ENCODE measurements at places on chromosomes 16 and 17.

DNA sequence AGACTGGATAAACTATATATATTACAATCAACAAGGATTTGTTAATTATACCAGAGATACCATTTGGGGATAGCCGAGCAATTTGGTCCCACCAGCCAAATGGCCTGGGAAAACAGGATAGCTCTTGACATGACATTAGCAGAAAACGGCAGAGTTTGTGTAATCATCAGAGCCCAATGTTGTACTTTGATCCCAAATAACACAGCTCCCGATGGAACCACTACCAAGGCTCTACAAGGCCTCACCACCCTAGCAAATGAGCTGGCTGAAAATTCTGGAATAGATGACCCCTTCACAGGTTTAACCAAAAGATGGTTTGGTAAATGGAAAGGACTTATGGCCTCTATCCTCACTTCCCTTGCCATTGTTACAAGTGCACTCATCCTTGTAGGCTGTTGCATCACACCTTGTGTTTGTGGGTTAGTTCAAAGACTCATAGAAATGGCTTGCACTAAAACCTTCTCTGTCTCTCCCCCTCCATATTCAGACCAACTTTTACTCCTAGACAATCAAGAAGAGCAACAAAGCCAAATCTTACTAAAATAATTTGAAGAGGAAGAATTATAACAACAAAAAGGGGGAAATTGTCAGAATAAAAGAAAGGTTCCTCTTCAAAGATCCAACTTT, 9.5 kb downstream of the TXNL4B start:
- DNase-seq: no peak

DNA sequence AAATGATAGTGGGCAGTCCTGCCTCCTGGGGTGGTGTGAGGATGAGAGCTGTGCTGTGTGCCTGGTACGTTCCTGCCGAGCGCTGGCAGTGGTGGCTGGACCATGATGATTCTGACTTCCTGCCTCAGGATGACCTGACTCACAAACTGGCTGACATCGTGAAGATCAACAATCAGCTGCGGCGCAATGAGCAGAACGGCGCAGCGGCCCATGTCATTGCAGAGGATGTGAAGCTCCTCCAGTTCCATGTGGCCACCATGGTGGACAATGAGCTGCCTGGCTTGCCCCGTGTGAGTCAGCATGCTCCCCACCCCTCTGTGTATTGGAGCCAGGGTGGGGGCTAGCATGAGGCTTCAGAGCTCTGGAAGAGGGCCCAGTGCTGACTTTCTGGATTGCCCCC, 13.1 kb downstream of the POLR2A start:
- DNase-seq: no peak

- no peak for DNase-seq
These were observed 51.5 kb downstream of the CHCT1 start for GRCh38 chr17:60473788-60474187.

DNA sequence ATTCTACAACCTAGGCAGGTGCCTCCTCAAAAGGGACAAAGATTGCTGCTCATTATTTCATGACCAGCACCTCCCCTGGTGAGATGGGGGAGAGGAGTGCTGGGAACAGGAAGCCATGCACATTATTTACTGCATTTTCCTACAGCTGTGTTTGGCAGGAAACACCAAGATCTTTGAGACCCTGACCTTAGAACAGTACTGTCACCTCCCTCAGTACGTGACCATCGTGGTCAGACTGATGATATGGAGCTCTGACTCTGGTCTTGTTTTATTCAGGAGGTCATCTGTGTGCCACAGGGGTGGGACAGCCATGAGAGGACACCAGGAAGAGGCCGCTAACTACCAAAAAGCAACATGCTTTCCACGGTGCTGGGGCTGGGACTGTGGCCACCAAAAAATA, 37.4 kb downstream of the USP22 start:
- no peak for DNase-seq

DNA sequence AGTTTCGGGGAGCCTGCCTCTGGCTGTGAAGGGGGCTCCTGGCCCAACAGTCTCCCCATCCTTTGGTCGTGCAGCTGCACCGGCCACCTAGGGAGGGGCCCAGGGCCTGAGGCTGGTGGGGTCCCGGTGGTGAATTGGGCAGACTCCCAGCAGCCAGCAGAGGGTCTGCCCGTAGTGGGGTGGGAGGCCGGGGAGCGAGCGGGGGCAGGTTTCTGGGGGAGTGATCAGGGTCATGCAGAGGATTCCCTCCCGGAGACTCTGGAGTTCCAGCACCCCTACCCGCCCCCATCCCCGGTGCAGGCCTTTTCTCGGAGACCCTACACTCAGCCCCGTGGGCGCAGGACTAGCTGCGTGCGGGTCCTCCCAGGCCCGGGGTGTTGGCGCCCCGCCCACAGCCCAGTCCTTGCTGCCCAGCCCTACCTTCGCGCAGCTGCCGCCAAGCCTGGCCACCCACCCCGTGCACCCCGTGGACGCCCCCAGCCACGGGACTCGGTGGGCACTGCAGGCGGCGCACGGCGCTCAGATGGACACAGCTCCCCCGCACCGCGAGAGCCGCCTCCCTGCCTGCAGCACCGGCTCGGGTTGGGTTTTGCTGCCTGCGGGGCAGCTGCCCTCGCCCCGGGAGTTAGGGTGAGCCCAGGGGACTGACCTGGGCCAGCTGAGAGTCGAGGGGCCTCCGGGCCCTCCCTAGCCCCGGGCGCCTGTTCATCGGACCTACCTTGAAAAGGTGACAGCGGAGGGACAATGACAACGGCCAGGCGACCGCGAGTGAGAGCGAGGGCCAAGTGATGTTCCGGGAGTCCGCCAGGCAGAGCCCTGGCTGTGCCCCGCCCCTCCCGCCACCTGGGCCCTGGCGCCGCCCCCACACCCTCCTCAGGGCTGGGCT, at the start of gene GNG13:
TSS of gene GNG13 (minus strand) at position 787 of the 886 bp plus-strand sequence. CDS start 1,657 bp downstream, outside the sequence.
- peak; percentile 33 for DNase-seq

DNA sequence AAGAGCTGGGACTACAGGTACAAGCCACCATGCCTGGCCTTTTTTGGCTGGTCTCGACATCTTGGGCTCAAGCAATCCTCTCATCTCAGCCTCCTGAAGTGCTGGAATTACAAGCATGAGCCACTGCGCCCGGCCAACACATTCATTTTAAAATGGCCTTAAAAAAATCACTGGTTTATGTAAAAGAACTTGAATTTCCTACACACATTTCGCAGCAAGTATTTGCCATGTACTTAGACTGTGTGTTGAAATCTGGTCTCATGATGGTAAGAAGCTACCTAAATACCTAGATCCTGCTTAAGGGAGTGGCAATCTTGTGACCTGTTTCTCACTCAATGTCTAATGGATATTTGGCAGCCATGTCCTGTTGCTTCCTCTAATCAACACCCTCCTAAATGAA, 8.5 kb upstream of the CYTH1 start:
- DNase-seq: no peak

DNA sequence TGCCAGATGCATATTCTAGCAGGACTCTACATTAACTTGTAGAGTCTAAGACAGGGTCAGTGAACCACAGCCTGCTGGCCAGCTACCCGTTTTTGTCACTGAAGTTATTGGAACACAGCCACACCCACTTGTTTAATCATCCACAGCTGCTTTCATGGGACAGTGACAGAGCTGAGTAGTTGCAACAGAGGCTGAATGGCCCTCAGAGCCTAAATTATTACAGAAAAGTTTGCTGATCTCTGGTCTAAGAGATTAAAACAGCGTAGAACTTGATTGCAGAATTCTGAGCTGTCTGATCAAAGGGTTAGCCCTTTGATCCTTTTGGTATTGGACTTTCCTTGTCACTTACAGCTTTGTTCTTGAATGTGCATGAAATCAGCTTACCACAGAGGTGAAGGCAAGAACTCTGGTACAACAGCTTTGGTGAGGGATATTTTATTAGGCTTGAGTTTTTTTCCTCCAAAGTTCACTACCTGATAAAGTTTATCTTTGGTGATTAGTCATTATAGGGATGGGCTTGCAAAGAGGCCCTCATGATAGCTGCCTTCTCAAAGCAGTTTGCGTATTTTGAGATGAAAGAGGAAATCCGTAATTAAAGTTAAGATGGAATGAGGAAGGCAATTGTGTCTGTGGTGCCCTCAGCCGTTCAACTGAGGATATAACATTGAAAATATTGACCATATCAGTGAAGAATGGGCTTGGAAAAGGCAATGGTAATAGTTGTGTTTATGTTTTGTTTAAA, 23.6 kb downstream of the ALDH3A2 start:
- DNase-seq: no peak

- DNase-seq: no peak
These were observed 360.1 kb upstream of the CDH11 start for GRCh38 chr16:65481956-65482355.

All from stimulated activated CD4-positive, alpha-beta T cell treated with anti-CD3 and anti-CD28 coated beads, Interleukin-2, amount 100 ng/mL, for 24 hours (primary cell).